ENCODE measurements at places on chromosomes 4 and X.

DNA sequence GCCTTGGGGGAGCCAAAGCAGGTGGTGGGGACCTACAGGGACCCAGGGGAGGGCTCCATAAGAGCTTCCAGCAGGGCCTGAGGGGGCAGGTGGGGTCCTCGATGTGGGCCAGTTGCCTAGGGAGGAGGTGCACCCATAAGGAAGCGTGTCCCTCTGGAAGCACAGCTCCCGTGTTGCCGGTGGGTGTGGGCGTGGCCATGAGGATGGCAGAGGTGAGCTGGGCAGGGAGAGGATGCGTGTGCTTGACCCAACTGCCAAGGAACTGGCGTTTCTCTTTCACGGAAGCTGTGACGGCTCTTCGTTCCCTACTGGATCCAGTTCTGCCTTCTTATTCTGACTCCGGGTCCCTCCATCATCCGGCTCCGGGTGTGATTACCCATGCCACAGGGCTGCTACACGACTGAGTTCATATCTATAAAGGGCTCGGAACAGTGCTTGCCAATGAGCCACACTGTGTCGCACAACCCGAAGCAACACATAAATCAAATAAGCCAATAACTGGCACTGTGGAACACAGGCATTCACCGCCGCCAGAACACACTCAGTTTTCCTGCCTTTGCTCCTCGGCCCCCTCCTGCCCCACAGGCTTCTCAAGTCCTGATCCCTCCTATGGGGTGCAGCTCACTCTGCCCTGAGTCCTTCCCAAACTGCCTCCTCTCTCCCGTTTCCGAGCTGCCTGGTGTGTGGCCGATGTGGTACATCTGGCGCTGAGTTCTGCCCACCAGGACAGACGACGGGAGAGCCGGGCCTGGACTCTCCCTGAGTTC is 35.5 kb downstream of the RNF212 start:
- DNase-seq, result no peak

GRCh38 chr4:180578175-180578574 is 1665.0 kb upstream of the TENM3 start:
- no peak for DNase-seq

DNA sequence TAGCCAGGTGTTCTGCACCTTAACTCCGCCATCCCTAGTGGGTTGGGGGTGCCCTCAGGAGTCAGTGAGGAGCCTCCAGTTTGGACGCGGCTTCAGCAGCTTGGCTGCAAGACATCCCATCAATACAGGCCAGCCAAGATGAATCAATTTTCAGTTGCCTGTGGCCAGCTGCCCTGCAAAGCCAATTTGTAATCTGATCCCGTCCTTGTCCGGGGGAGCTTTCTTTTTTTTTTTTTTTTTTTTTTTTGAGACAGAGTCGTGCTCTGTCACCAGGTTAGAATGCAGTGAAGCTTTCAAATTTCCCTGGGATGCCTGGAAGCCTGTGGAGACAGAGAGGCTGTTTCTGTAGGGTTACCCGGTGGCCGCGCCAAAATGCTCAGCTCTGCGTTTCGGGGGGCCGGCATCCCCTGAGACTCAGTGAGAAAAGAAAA is 192.5 kb downstream of the ASMT start:
- peak; percentile 10 for DNase-seq

DNA sequence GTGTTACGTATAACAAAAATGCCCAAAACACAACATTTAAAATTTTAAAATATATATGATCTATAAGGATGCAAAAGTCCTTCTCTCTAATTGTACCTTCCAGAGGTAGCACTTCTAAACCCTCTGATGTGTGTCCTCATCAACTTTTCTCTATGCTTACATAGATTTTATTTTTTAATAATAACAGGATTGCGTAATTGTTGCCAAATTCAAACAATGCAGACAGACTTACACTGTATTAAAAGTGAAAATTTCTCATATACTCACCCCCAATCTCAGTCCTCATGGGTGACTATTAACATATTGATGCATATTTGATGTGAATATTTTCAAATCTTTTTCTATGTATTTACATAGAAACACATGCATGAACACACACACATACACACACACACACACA is 144.0 kb downstream of the RBMX2 start:
- no peak for DNase-seq

DNA sequence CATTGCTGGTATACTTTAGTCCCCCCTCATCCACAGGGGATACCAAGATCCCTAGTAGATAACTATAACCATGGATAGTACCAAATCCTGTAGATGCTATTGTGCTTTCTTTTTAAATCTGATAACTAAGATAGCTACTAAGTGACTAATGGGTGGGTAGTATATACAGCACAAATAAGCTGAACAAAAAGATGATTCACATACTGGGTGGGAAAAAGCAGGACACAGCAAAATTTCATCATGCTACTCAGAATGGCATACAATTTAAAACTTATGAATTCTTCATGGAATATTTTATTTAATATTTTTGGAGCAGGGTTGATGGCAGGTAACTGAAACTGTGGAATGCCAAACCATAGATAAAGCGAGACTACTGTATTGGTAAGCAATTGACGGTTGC is 161.6 kb downstream of the IL15 start:
- DNase-seq, result no peak

GRCh38 chr4:38987491-38987890 is 44.7 kb downstream of the TMEM156 start:
- DNase-seq, result no peak

- DNase-seq, result no peak
Observed at GRCh38 chr4:74692972-74693371, 101.4 kb downstream of the BTC start.

- no peak for DNase-seq
Observed at GRCh38 chr4:173697840-173698239, 167.8 kb upstream of the HAND2 start.

GRCh38 chr4:45931154-45931553 is 192.7 kb downstream of the GABRG1 start:
- DNase-seq, result no peak

- DNase-seq, result no peak
Observed at GRCh38 chr4:73847526-73848182, 5.4 kb upstream of the PF4V1 start.

- DNase-seq, result no peak
Observed at GRCh38 chrX:96687776-96688175, 3.1 kb downstream of the DIAPH2 start.

DNA sequence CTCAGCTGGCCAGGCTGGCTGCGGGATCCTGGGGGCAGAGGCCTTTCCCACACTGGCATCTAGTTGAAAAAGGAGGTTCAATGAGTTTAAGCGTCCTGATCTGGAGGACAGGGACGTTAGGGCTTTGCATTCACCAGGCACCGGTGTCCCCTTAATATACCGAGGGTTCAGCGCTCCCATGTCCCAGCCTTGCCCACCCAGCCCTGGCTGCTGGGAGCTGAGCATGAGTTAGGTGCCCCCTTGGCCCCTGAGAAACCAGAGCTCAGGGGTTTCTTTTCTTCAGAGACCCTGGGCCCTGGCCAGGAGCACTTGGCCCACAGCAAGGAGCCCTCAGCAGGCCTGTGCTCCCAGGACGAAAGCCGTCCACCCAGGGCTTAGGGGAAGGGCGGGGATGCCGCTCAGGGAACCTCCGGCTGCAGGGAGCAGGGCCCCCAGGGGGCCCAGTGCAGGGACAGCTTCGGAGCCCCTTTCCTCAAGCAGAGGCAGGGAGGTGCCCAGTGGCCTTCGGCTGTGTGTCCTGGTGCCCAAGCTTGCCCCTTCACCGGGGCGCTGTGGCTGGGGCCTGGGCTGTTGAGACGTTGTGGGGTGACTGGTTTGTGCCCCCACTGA is 20.9 kb upstream of the DUSP9 start:
- no peak for DNase-seq

DNA sequence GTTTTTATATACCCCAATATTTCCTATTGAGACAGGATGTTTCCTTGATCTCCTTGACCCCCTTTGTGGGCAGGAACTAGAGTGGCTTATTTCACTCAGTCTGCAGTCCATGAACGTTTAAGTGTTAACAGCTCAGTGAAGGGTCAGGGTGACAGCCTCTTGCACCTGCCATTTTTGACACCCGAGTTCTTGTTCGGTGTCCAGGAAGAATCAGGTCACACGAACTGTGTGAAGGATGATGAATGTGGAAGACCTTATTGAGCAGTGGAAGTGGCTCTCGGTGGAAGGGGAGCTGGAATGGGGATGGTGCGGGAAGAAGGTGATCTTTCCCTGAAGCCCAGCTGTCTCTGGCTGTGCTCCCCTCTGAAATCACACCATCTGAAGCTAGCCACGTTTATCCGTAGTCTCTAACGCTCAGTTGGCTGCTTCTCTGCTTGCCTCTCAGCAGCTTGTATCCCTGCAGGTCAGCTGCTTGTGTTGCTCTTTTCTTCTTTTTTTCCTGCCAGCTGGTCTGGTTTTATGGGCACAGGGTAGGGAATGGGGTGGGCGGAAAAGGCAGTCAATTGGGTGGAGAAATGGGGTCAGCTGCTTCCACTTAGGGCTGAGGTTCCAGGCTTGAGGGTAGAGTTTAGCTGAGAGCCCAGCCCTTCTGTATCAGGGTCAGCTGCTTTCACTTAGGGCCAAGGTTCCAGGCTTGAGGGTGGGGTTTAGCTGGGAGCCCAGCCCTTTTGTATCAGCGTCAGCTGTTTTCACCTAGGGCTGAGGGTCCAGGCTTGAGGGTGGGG is 29.0 kb upstream of the CCNG2 start:
- DNase-seq, result no peak

- no peak for DNase-seq
Observed at GRCh38 chrX:45765281-45765680, 564.6 kb upstream of the DIPK2B start.

DNA sequence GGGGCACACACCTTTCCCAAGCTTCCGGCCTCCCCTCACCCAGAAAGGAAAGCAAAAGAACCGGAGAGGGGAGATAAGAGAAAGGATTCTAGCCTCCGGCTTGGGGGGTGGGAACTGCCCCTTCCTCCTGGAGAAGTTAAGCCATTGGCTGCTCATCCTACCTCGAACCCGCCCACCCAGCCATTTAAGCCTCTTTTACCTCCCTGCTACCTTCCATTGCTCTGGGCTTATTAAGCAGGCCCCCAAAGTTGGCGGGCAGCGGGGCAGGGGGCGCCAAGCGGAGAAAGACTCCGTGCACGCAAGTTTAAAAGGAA is 2.3 kb downstream of the MAML3 start:
- DNase-seq, result peak; percentile 69

GRCh38 chr4:38665551-38666411 is 1.8 kb downstream of the KLF3 start:
- no peak for DNase-seq

DNA sequence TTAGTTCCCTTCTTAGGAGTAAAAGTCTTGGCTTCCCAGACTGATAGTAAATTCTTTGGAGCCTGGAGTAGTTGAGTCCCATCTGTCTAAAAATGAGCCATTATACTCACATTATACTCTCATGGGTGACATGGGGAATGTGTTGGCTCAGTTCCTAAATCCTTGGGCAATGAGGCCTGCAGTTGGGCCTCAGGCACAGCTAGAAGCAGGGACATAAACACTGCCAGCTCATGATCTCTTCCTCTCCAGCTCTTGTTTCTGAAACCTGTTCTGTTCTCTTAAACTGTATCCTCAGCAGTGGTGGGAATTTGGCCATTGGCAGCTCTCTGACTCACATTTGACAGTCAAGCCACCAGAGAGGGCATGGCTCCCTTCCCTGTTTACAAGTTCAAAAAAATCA is 212.5 kb downstream of the SPATA18 start:
- DNase-seq, result no peak

- no peak for DNase-seq
Observed at GRCh38 chrX:133090236-133090809, 6.6 kb downstream of the USP26 start.

DNA sequence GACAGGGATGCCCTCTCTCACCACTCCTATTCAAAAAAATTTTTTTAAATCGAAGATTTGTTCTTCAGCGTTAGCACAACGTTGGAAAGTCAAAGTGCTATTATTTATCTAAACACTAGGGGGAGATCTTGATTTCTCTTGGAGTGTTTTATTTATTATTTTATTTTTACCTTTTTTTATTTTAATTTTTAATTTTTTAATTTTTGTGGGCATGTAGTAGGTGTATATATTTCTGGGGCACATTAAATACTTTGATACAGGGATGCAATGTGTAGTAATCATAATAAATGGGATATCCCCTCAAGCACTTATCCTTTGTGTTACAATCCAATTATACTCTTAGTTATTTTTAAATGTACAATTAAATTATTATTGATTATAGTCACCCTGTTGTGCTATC is 37.4 kb upstream of the SLC10A4 start:
- DNase-seq, result no peak

DNA sequence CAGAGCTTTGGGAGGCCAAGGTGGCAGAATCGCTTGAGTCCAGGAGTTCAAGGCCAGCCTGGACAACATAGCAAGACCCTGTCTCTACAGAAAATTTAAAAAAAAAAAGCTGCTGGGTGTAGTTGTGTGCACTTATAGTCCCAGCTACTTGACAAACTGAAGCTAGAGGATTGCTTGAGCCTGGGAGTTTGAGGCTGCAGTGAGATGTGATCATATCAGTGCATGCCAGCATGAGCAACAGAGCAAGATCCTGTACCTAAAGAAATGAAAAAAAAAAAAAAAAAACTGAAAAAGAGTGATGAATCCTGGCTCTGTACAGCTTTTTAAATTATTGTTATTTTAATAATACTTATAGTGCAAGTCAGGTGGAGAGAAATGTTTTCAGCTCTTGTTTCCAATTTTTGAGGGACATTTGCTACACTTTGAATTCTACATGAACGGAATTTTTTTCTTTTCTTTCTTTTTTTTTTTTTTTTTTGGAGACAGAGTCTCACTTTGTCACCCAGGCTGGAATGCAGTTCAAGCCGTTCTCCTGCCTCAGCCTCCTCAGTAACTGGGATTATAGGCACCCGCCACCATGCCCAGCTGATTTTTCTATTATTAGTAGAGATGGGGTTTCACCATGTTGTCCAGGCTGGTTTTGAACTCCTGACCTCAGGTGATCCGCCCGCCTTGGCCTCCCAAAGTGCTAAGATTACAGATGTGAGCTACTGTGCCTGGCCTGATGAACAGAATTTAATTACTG is 215.6 kb downstream of the FSTL5 start:
- DNase-seq, result no peak

GRCh38 chrX:73215246-73215645 is 595 bp upstream of the NAP1L2 start:
- no peak for DNase-seq

DNA sequence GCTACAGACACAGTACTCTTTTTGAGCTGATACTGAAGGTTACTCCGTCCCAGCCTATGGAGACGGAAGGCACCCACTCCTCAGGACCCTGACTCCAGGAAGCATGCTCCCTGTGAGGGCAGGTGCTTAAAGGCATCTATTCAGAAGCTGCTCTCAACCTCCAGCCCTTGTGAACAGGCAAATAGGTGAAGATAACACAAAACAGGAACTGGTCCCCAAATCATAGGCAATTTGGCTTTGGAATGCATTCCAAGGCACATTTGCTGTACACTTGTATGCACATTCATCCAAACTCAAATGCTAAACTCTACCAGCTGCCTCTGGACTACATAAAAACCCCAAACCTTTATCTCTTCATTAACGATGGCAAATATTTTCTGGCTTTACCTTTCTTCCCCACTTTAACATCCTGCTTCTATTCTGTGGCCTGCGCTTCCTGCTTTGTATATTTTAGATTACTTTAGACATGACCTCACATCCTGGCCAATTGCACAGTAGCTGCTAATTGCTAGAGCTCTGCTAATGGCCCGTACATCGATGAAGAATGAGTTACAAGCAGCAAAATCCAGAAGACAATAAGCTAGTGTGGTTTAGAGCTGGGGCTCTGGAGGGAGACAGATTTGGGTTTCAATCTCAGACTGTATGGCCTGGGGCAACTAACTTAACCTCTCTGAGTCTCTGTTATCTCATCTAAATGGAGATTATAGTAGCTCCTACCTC is 3.2 kb downstream of the SEL1L3 start:
- no peak for DNase-seq
